ENCODE measurements at places on chromosomes 1 and 21.
A peak's percentile ranks its signal among the peaks of the same experiment; 100 is the strongest.

DNA sequence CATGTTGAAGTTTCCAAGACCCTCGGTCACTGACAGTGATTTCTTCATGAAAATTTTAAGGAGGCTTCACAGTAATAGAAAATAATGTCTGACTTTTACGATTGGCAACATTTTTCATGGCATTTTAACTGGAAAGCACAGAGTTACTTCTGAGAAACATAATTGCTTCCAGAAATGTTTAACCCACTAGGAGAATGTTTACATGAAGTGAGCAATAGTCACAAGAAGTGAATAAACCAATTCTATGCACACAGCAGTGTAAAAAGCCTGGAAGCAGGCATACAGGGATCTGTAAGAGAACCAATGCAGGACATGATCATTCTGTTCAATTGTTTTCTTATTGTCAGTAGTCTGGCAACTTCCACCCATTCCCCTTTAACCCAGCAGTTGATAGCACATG is 316.2 kb upstream of the CXADR start:
- no peak for DNase-seq

DNA sequence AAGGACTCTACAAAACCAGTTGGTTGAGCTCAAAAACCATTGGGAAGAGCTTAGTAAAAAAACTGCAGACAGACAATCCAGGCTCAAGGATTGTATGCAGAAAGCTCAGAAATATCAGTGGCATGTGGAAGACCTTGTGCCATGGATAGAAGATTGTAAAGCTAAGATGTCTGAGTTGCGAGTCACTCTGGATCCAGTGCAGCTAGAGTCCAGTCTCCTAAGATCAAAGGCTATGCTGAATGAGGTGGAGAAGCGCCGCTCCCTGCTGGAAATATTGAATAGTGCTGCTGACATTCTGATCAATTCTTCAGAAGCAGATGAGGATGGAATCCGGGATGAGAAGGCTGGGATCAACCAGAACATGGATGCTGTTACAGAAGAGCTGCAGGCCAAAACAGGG is 104.0 kb upstream of the BMP8A start:
- DNase-seq: no peak

DNA sequence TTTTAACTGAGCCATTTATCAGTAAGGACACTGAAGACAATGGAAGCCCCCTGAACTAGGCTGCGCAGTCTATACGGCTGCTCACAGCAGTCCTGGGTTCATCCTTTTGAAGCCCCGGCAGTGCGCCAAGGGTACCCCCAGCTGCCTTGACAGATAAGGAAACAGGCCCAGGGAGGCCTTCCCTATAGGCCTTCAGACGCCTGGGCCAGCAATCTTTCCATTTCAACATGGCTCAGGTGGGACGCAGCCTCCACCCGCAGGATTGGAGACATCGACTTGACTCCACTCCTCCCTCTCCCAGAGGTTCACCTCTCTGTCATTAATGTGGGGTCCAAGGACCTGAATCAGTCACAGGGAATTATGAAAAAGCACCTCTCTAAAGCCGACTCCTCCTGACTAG is 2.8 kb upstream of the LYPD8 start:
- no peak for DNase-seq

DNA sequence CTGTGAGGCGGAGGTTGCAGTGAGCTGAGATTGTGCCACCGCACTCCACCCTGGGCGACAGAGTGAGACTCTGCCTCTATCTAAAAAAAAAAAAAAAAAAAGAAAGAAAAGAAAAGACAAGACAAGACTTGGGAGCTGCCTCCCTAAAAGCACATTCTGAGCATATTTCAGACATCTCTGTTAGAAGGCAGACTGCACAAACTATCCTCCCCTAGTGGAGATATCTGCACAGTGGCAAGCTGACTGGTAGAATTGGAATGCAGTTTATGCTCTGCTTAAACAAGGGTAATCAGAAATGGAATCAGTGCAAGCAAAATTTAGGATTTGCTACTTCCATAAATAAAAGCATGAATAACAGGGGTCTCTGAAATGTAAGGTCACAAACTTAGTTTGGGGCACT is 31.8 kb downstream of the GNG4 start:
- DNase-seq: no peak

- DNase-seq: no peak
These were observed 94.6 kb upstream of the TENT5C start for GRCh38 chr1:117511273-117511672.

DNA sequence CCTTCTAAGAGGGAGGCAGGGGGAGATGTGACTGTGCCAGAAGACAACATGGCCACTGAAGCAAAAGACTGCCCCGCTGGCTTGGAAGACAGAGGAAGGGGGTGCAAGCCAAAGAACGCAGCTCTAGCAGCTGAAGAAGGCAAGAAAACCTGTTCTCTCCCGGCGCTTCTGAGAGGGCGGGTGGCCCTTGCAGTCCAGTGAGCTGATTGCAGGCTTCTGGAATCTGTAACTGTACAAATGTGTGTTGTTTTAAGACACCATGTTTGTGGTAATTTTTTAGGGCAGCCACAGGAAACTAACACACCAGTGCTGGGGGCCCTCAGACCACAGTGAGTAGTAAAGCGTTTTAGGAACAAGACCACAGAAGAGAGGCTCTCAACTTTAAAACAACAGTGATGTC is 47.0 kb downstream of the CD46 start:
- no peak for DNase-seq

- no peak for DNase-seq
These were observed 59.2 kb downstream of the NPHP4 start for GRCh38 chr1:5933050-5933449.

DNA sequence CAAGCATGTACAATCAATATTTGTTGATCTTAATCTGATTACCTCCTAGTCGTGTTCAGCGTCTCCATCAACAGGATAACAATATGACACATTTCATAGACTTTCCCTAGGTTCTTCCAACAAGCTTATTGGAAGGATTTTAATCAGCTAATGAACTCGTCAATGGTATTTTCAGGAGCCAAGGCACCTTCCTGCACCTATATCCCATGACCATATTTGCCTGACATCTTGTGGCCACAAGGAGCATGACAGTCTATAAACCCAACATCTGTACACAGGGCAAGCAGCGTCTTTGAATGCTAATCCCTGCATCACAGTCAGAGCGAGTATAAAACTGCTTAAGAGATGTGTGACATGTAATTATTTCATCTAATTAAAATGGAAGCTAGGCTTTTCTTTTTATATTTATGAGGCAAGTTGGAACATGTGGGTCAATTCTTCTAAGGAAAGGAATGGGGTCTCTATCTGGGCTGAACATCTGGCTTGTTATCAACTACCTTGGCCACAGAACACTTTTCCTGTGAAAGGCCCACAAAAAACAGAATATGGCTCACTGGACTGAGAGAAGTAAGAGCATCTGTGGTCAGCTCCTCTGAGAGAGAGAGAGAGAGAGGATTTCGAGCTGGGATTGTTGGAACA is 388.8 kb downstream of the NTNG1 start:
- no peak for DNase-seq

DNA sequence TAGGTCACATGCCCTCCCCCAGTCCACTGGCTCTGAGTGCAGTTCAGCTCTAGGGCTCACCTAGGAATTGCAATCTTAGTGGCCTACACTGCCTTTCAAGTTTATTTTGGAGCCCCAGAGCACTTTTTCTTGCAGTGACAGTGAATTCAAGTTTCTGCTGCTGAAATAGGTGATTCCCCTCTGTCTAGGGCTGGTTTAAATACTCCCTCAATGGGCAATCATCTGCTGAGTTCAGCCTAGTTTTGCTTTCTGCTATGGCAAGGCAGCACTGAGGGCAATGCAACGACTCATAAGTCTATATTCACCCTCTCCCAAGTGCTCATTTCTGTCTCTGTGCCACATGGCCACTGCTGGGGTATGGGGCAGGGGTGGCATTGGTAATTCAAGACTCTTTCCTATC is 472.6 kb upstream of the RGS18 start:
- no peak for DNase-seq

DNA sequence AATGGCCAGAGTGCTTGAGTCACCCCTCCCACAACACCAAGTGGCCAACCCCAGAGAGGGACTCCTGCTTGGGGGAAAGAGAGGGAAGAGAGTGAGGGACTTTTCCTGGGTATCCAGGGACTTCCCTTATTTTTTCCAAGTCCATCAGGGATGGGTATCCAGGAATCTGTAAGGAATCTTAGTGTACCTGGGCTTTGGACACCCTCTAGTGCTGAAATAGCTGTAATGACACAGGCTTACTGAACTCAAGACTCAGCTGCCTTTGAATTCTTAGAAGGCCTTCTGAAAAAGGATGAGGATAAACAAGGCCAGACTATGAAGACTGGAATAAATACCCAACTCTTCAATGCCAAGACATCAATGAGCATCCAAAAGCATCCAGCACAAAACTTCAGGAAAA is 12.0 kb downstream of the TSHB start:
- DNase-seq: no peak

GRCh38 chr1:114189398-114189797 is 35.7 kb upstream of the SYT6 start:
- DNase-seq: no peak

DNA sequence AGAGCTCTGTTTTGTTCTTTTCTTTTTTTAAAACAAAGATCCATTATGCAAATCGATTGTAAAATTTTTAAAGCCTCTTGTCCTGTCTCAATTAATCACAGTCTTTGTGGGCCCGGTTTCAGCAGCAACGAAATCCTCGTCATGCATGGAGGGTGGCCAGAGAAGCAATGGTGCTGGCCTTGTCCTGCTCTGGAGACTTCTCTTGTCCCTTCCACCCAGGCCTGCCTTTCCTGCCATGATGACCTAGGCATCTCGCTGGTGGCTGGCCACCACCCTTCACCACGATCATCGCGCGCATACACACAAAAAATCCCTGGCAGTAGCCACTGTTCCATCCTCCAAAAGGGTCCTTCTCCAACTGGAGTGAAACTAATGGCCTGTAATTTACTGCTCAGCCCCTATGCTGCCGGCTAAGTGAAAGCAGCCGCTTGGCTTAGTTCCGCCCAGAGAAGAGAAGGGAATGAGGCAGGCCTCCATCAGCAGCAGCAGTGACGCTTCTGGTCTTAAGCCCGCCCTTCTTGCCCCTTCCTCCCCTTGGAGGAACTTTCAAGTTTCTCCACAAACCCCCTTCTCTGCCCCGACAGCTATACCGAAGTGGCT is 309.5 kb downstream of the NPHP4 start:
- DNase-seq: no peak

GRCh38 chr1:89179343-89179742 is 3.5 kb upstream of the GBP7 start:
- DNase-seq: no peak

DNA sequence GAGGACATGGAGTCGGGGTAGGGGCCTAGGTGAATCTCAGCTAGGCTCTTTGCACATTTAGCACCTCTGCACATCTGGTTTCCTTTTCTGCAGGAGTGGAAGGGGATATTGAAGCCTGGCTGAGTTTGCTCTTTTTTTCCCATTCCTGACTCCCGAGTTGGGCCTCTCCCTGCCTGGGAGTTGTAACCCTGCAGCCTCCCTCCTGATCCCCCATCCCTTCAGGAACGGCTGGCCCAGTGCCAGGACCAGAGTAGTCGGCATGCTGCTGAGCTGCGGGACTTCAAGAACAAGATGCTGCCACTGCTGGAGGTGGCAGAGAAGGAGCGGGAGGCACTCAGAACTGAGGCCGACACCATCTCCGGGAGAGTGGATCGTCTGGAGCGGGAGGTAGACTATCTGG is 836 bp downstream of the OLFML3 start:
- peak; percentile 85 for DNase-seq

DNA sequence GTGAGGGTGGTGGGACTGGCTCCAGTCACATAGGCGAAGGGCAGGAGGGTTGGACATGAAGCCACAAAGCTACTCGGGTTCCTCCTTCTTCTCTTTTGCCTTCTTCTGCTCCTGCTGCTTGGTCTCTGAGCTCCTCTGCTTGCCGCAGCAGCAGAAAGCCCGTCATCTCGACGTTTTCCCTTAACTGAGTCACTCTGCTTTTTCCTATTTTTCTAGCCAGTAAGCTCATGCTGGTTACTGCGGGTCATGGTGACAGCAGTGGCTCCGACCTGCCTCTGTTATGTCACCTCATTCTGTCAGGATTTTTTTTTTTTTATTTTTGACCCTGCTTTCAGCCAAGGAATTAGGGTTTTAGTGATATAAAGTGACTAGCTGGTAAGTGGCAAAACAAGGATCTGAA is 2.6 kb upstream of the FMOD start:
- no peak for DNase-seq

DNA sequence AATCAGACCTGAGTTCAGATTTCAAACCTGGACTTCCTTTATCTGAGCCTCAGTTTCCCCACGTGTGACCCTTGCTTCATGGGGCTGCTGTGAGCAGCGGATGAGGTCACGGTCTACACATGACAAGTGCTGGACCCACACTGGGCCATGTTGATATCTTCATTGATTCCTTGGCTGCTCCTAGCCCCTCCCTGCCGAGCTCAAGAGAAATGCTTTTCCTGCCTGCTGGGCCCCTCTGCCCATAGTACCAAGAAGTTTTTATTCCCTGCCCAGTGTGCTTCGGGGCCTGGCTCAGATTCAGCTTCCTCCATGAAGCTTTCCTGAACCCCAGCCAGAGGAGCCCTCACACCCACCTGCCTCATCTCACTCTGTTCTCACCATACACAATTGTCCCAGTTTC is 181.6 kb downstream of the PTPRU start:
- no peak for DNase-seq

DNA sequence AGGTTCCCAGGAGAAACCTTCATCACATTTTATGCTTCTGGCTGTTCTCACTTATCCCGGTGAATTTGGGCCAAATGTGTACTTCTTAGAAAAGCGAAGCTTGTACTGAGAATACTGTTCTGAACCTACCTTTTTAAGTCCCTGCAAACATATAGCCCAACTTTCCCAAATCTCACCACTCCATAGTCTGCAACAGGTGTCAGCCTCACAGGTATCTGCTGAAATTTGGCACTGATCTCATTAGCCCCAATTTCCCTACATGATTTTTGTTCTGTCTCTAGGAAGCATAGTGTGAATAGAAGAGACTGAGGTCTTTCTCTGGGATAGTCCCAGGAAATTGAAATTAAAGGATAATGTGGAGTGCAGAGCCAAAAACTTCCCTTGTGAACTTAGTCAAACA is 11.5 kb downstream of the RIT1 start:
- DNase-seq: no peak

- peak; percentile 86 for DNase-seq
These were observed 860 bp downstream of the TMEM63A start for GRCh38 chr1:225881081-225881958.

DNA sequence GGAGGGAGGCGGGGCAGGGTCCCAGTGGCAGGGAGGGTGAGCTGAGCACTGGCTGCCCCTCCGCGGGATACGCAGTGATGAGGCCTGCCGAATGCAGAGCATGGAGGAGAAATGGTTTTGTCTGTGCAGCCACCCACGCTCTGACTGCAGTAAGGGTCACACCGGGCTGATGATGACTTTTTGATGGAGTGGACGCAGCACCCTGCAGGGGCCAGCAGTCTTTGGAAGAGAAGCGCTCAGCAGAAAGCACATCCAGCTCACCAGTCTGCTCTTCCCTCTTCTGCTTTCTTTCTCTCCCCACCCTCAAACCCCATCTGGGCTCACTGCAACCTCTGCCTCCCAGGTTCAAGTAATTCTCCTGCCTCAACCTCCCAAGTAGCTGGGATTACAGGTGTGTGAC is 61.9 kb upstream of the ATP1A1 start:
- DNase-seq: no peak

GRCh38 chr21:35450830-35451229 is 401.7 kb upstream of the RUNX1 start:
- DNase-seq: no peak
